ENCODE measurements at places on chromosomes 5 and 9. TPM values are rescaled to one million over a fixed set of nuclear protein-coding genes. Genes with fewer than 3 reads are reported as not detected.
A peak's percentile ranks its signal among the peaks of the same experiment; 100 is the strongest.

The SVEP1 gene
- 13.6 TPM for polyA plus RNA-seq

GRCh38 chr9:34759432-34760134 is 49.6 kb upstream of the CCL21 start:
- no peak for DNase-seq

DNA sequence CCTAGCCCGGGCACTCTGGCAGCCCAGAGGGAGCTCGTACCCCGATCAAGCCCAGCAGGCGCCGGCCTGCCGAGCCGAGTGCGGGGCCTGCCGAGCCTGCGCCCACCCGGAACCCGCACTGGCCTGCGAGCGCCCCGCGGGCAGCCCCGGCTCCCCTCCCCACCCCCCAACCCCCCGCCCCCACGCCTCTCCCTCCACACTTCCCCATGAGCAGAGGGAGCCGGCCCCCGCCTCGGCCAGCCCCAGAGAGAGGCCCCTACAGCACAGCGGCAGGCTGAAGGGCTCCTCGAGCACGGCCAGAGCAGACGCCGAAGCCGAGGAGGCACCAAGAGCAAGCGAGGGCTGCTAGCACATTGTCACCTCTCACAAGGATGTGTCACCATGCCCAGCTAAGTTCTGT is 36.2 kb upstream of the CCDC180 start:
- no peak for DNase-seq

- DNase-seq = no peak
These were observed 33.5 kb upstream of the PIK3R1 start for GRCh38 chr5:68182094-68182493.

The TMC1 gene
- polyA plus RNA-seq = 0.32 TPM

The SV2C gene
- not detected for polyA plus RNA-seq

GRCh38 chr9:10242255-10242654 is 370.5 kb downstream of the PTPRD start:
- DNase-seq = no peak

The IL11RA gene
- polyA plus RNA-seq = 44.1 TPM

The DPP7 gene
- 145 TPM for polyA plus RNA-seq

DNA sequence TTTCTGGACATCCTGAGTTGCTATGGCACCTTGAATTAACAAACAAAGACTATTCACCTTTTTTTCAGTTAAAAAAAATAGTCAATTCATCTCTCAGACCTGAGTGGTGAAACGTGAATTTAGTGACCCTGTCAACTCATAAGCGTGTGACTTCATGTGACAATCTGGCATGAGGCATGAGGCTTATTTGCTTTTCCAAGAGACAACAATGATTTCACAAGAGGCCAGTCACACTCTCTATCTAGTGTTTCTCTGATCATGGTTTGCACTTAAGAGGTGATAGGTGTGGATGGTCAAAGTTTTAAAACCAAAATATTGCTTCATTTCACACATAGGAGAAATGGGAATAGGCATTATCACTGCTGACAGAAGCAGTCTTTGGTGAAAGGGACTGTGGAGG is 559.6 kb upstream of the ACO1 start:
- DNase-seq = no peak

- DNase-seq = no peak
These were observed 27.3 kb upstream of the CREBRF start for GRCh38 chr5:173028811-173029327.

GRCh38 chr5:55600497-55601203 is 65.9 kb upstream of the PLPP1 start:
- DNase-seq = peak; percentile 86

GRCh38 chr9:71764891-71765290 is 3.4 kb downstream of the CEMIP2 start:
- DNase-seq = no peak

DNA sequence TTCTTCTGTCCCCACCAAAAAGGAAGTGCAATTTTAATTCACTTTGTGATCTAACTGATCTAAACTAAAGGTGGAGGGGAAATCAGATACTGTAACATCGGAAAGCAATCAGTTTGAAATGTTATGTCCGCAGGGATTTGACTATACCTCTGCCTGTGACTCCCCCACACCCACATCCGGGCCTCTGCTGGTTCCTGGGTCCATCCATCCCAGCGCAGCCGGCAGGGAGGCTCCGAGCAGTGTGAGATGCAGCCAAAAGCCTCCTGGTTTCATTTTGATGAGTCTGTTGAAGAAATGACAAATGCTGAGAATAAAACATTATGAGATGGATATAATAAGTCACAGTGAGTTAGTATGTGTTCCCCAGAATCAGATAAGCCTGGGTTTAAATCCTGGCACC is 8.6 kb downstream of the FSTL4 start:
- no peak for DNase-seq

DNA sequence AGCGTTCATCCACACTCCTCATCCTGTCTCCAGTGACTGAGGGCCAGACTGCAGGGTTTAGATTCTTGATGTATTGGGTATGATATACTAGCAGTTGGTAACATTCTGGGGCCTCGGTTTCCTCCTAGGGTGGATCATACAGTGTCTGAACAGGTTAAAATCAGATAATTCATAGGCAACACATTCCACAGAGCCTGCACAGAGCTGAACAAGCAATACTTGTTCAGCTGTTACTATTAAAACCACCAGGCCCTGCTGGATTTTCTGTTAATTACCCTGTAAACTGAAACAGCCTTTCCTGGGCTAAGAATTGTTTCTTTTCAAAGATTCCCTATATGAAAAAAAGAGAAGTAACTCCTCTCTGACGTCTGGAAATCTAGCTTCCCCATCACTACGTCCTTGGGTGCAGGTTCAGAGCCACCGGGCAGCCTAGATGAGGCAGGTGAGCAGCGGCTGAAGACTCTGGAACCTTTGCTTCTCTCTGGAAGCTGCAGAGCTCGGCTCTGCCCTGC is 1313.5 kb upstream of the WWC1 start:
- no peak for DNase-seq

The F2RL1 gene
- 1.6 TPM for polyA plus RNA-seq
